Activated CD8-positive, alpha-beta memory T cell treated with anti-CD3 and anti-CD28 coated beads, Interleukin-2, amount 50 U/mL, for 4 hours (primary cell): ENCODE measurements at places on chromosomes 7 and 10.

GRCh38 chr7:151389768-151390597, 19.9 kb downstream of the WDR86 start:
- DNase-seq, result no peak

GRCh38 chr7:155758348-155758747, 53.9 kb downstream of the SHH start:
- no peak for DNase-seq

GRCh38 chr10:113802997-113803396, 50.9 kb downstream of the DCLRE1A start:
- DNase-seq, result no peak

GRCh38 chr10:130863044-130863443, 448.5 kb downstream of the TCERG1L start:
- no peak for DNase-seq

DNA sequence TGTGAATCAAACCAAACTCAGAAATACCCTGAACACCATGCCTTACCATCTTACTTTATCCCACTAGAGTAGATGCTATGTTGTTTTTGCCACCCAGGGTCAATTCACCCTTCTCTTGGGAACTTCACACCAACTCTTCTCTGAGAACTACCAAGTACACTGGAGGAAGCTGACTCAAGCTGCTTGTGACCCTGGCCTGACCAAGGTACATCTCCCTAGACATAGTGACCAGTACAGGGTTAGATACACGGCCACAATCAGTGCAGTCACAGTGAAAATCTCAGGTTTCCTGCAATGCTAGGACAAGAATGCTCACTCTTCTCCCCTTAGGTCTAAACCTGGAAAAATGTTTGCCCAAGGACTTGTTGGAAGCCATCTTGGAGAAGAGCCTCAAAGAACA, 31.8 kb downstream of the EZH2 start:
- no peak for DNase-seq

DNA sequence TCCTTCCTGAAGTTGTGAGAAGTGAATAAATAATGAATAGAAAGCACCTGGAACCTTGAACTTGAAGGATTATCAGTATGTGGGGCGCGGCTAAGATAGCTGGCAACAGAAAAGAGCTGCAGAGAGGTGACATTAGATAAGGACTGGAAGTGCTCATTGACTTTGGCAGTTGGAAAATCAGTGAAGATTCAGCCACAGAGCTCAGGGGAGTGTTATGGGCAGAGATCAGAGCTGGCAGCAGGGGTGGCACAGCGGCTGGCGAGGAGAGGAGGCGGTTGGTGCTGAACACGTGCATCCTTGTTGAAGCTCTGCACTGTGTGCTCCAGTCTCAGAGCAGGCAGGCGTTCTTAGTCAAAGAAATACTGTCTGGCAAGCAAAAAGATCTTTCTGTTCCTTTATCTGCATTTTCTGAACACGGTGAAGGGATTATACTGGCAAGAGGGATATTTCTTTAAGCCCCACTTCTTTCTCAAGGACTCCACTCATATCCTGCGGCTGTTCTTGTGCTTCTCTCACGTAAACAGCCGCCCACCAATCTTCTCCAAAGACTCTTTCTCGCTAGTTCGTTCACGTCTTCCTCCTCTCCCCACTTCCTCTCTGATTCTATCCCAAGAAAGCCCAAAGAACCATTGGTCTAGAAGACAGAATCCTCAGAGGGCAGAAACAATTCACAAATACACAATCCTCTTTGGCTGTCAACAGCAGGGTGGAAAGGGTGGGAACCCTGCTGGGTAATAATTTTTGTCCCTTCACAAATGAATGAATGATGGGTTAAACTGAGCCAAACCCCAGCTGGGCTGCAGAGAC, 38.6 kb upstream of the ADD3 start:
- no peak for DNase-seq

DNA sequence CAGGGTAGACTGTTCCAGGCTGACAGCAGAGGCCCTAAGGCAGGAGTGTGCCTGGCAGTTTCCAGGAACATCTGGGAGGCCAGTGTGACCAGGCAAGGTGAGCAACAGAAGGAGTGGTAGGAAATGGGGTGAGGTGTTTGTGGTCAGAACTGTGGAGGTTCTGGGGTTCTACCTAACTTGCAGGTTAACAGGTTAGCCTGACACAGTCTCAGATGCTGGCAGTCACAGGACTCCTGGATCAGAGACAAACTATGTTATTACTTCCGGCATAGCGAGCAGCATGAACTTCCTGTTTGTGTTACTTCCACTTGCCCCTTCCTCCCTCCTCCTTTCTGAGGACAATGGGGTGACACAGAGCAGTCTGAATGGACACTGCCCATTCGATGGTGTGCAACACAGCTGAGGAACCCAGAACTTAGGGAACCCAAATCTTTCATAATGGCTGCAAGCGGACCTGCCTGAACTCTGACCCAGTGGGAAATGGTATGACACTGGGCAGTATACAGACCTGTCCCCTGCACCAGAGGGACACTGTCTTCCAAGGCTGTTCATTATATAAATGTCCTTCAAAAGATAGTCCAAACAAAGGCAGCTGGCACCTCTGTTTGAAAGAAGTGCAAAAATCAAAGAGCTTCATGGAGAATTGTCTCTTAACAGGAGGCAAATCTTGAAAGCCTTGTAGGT, 3.9 kb upstream of the SAR1A start:
- DNase-seq, result no peak

GRCh38 chr10:100631192-100631591, 95.4 kb downstream of the HIF1AN start:
- DNase-seq, result no peak

DNA sequence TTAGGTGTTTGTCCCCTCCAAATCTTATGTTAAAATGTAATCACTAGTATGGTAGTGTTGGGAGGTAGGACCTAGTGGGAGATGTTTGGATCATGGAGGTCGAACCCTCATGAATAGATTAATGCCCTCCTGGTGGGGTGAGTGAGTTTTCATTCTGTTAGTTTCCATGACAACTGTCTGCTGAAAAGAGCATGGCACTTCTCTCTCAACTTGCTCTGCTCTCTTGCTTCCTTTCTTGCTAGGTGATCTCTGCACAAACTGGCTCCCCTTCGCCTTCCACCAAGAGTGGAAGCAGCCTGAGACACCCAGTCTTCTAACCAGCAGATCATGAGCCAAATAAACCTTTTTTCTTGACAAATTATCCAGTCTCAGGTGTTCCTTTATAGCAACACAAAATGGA, 853.9 kb downstream of the SORCS1 start:
- no peak for DNase-seq

DNA sequence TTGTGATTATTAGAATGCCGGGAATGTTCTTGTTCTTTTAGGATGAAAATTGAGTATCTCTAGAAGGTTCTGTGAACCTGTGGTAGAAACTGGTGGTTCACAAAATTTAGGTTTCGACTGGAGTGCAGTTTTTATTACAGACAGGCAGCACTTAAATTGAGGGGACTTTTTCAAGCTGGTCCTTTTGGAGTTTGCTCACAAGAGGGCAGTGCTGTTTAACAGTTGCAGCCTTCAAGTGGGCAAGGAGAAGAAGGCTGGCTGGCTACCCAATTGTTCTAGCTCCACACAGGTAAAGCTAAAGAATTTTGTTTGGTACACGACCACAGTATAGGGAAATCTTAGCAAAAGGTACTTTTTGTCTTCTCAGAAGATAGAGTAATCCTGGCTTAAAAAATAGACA, 233.6 kb downstream of the SNX13 start:
- DNase-seq, result peak; percentile 16

- DNase-seq, result peak; percentile 40
Observed at GRCh38 chr10:11170993-11171851, 153.6 kb downstream of the CELF2 start.

GRCh38 chr7:25256333-25256819, 28.1 kb upstream of the NPVF start:
- no peak for DNase-seq

DNA sequence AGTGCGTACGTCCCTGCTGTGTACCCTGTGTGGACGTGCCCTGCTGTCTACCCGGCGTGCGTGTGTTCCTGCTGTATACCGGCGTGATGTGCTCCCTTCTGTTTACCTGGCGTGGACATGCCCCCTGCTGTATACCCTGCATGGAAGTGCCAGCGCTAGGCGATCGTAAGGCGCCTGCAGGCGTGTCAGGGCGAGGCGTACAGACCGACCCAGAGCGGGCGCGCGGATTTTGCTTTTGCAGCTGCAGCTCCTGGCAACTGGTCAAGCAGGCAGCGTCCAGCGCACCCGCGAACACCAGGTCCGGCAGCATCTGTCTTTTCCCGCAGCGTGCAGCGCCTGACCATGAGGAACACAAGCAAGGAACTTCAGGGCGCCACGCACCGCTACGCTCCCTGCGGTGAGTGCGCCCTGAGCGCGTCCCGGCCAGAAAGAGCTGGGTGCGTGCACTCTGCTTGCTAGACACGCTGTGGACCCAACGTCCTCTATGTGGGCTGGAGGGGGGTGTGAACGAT, 680 bp downstream of the C7orf57 start:
- DNase-seq, result peak; percentile 15

DNA sequence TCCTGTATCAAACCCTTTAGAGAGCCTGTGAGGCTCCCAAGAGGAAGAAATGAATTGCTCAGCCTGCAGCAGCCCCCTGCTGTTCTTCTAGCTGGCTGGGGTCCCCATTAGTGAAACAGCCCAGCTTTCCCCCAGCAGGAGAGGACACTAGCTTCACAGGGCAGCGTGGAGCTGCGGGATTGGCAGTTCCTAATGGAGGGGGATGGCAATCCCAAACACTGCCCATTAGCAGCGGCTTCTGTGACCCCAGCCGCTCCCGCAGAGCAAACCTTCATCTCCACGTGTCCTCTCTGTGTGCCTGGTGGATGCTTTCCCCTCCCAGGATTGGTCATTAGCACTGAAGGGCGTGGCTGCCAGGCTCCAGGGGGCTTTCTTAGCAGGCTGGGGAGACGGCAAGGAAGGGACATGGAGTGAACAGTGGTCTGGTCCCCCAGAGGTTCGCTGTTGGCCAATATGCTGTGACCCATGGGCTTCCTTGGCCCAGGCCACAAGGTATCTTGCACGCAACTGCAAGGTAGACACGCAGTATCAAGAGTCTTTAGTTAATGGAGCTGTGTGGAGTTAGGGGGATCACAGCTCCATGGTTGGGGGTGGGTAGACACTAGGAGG, 322.5 kb upstream of the ZMIZ1 start:
- DNase-seq, result no peak

DNA sequence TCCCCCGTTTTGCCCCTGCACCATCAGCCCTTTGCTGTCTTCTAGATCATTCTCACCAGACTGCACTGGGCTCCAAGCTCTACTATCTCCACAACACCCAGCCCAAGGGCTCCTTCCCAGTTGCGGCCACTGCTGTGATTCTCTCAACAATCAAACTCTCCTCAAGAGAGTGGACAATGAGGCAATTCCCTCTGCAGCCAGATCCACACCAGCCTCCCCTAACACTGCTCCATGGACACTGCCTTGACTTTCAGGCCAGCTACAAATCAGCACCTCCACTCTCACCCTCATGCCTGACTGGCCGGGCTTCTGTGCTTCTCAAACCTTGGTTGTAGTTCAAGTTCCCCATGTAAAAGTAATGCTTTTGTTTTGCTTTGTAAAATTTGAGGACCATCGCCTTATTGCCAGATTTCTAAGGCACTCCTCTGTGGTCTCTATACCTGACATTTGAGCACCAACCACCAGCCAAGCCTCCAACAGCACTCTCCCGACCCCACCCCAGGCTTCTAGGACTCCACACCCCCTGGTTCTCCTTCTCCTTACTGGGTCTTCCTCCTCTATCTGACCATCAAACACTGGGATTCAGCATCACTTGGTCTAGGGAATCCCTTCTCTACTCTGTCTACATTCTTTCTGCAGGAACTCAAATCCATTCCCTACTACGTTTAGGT, 45.4 kb downstream of the PPIF start:
- DNase-seq, result no peak

DNA sequence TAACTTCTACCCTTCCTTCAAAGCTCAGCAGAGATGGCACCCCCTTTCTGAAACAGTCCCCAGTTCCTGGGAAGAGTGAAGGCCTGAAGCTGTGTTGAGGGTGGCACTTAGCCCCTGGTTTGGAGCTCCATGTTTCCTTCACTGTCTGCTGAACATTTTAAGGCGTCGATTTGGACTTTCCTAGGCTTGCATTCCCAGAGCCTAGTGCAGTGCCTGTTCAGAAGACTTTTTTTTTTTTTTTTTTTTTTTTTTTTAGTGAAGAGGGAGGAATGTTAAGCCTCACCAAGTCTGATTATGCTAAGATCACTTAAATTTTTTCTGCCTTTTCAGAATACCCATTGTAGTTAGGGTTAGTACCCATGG, 97.0 kb downstream of the PFKFB3 start:
- no peak for DNase-seq

DNA sequence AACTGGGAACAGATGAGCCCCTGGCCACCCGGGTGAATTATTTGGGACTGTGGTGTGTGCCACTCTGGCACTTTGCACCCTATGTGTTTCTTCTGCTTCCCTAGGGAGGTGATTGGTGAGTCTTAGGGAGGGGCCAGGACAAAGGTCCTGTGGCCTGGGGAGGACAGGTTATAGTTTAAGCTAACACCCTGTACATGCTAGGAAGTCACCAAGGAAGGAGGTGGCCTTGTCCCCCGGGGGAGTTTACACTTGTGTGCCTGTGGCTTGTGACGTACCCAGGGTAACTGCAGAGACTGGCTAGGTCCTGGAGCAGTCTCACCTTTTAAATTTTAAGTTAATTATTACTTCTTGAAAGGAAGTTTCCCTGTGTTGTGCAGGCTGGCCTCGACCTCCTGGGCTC, 196.2 kb downstream of the BAMBI start:
- no peak for DNase-seq

DNA sequence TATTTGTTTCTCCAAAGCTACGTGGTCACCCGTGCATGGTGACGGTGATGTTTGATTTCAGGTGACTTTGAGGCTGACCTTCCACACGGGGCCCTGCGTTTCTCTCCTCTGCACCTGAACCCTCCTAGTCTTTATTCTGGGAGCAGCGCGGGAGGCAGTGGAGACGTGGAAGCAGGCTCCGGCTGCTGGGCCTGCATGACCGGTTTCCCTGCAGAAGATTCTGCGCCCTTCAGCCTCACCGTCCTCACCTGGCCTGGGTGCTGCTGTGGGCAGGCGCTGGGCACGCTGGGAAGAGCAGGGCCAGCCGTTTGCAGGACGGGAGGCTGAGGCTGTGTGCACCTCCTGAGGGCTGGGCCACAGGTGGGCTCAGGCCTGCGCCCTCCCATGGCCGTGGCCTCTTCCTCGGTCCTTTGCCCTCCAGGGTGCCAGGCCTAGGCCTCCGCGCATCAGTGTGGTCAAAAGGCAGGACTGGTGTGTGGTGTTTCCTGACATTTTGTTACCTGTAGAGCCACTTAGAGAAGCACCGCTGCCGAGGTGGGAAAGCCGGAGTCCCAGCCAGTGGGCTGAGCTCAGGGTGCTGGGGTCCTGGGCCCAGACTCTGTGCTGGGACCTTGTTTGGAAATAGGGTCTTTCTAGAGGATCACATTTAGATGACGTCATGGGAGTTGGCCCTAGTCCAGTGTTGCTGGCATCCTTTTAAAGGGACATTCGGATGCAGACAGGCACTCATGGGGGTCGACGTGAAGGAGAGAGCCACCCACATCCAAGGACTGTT, 478.3 kb downstream of the DNAJB6 start:
- no peak for DNase-seq

GRCh38 chr10:60480865-60481563, 91.3 kb upstream of the ANK3 start:
- DNase-seq, result no peak

- DNase-seq, result no peak
Observed at GRCh38 chr10:33263453-33263852, 71.0 kb downstream of the NRP1 start.

GRCh38 chr7:10708447-10708846, 265.2 kb upstream of the PHF14 start:
- DNase-seq, result no peak
